ENCODE measurements at places on chromosomes 4 and X. TPM values are rescaled to one million over a fixed set of nuclear protein-coding genes. Genes with fewer than 3 reads are reported as not detected.

DNA sequence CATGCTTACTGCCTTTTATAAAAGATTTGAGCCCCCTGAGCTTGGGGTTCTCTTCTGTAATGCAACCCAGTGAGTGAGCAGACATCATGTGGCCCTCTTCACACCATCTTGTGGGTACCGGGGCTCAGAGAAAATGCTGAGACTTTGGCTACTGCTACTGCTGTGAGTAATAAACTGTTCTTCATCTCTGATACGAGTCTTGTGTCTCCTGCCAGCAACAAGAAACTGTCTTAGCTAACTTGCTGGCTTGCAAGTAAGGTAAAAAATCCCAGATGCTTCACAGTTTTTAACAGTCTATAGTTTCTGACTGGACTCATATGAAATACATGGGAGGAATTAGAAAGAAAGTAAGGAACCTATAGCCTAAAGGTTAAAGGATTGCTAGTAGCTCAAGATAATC lies 148.3 kb downstream of the GPC3 start:
- no peak for DNase-seq

DNA sequence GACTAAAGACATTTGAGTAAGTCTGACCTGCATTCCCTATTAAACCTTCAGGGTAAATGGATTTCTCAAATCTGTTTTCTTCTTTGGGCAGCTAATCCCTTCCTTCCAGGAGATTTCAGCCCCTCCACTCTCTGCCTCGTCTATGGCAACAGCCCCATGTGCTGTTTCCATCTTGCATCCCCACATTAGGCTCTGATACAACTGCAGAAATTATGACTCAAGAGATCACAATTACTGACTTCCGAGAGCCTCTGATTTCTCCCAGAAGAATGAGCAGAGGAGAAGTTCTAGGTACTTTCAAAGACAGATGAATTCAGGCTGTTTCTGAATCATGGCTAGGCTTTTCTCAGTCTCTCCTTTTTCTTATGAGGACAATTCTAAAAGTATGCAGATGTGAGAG lies 38.7 kb downstream of the RAI2 start:
- no peak for DNase-seq

- DNase-seq: no peak
These were observed 518.8 kb upstream of the FTHL17 start for GRCh38 chrX:31590581-31591114.

GRCh38 chr4:113222471-113222870 lies 173.0 kb downstream of the ANK2 start:
- DNase-seq: no peak

DNA sequence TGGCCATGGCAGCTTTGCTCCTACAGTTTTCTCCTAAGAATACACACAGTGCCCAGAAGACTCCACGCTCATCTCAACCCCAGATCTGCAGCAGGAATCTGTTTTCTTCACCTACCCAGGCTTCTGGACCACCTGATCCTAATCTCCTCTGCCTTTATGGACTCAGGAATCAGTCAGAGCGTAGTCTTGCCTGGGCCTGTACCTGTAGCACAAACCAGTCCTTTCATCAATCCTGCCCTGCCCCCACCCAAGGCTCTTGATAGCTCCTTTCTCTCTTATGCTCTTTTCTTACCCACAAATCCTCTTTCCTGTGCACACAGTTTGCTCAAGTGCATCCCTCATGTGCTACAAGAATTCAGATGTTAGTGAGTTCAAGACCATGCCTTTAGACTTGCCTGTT lies 89.7 kb downstream of the ZNF718 start:
- no peak for DNase-seq

MAGEE2 gene
- not detected for total RNA-seq

Data from Right ventricle myocardium superior (tissue), 1 donor.